ENCODE measurements at places on chromosomes 16 and 17. TPM values are rescaled to one million over a fixed set of nuclear protein-coding genes. Genes with fewer than 3 reads are reported as not detected.
A peak's percentile ranks its signal among the peaks of the same experiment; 100 is the strongest.

LHX1 gene
- total RNA-seq, result not detected

PERCC1 gene
- not detected for total RNA-seq

CDC27 gene
- 125 TPM for total RNA-seq

SBK1 gene
- 22.8 TPM for total RNA-seq

KRT20 gene
- total RNA-seq, result not detected

- no peak for DNase-seq
These were observed 78.7 kb downstream of the N4BP1 start for GRCh38 chr16:48531011-48531962.

DNA sequence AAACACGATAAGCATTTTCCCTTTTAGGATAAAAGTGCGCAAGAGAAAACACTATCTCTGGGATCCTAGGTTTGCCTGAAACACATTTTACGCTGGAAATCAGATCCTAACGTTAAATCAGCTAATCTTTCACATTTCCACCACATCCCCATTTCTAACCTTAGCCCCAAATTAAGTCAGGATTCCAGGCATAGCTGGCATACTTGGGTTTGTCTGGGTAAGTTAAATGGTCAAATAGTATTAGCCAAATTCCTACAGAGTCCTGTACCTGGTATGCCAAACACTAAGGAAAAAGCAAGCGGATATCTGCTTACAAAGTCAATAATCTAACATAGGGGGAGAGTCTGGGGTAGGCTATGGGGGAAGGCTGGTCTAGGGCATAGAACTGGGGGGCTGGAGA, 557.4 kb upstream of the ZFHX3 start:
- no peak for DNase-seq

DNA sequence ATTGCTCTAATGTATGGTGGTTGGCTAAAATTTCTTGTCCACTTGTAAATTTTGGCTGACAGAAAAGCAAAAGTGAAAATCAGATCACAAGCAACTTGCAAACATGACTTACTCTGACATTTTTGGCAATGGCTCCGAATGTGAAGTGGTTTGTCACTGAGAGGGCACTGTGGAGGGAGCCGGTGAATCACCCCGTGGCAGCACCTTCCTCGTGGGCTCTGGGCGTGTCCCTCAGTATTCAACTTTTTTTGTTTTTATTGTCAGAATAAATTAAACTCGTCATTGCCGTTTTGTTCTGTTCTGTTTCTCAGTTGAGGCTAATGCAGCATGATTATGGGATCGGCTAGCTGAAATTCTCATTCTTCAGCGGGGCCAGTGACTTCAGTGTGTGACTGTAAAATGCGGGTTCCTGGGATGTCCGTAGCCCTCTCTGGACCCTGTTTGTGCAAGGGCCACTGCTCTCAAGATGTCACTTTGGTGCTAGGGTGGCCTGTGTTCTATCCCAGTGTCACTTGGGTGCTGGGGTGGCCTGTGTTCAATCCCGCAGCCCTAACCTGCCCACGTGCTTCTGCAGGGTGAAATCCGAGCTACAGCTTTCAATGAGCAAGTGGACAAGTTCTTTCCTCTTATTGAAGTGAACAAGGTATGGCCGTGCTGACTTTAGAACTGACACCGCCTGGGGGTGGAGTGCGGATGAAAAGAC, 48.8 kb downstream of the RPA1 start:
- DNase-seq, result no peak

GRCh38 chr17:18928628-18929125, 23.3 kb upstream of the SLC5A10 start:
- no peak for DNase-seq

- no peak for DNase-seq
These were observed 9.4 kb upstream of the CDR2 start for GRCh38 chr16:22383827-22384226.

DNA sequence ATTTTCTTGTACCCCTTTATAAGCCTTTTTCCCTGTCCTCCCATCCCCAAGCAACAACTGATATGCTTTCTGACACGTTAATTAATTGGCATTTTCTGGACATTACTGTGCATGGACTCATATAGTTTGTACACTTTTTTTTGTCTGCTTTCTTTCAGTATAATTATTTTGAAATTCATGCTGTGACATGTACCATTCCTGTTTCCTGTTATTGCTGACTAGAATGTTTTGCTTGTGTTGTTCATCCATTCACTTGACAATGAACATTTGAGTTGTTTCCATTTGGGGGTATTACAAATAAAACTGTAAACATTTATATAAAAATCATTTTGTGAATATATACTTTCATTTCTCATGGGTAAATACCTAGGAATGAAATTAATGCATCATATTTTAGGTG, 50.6 kb downstream of the RBBP6 start:
- no peak for DNase-seq

DNA sequence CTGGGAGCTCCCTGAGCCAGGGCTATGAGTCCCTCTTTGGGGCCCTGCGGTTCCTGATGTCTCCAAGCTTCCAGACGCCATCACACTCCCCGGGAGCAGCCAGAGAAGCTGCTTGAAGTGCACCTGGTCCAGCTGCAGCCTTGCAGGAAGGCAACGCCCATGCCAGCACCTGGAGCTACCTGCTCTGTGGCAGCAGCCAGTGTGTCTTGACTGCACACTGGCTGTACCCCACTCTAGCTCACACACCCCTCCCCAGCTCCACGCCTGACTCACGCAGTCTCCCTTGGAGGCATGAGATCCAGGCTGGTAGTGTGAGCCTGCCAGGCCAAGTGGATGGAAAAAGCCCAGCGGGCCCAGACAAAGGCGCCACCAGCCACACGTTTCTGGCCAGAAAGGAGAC, 63.3 kb downstream of the USP32 start:
- peak; percentile 47 for DNase-seq

DNA sequence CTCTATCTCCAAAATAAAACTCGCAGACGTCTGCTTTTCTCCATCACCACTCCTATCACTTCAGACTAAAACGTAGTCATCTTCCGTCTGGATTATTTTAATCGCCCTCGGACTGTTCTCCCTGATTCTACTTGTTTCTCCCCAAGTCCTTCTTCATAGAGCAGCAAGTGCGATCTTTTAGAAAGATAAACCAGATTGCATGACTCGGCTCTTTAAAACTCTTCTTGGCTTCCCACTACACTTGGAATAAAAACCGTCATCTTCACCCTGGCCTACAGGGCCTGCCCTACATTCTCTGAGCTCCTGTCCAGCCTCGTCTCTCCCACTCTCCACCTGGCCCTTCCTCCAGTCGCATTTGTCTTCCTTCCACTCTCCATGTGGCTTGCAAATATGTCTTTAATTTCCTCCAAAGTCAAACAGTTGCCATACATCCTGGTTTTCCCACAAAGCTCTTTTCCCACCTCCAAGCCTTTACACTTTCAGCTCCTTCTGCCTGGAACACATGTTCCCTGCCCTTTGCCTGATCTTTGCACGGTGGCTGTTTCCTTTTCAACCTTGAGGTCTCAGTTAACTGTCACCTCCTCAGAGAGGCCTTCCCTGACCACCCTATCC, 70.5 kb upstream of the DHX40 start:
- DNase-seq, result no peak

GRCh38 chr17:9355846-9356245, 219.8 kb downstream of the STX8 start:
- no peak for DNase-seq

Data from dorsolateral prefrontal cortex (tissue), 122 donors.